NCI-H2081 treated with DMSO at 0.1 percent for 48 hours (cell line): ENCODE measurements at places on chromosomes 4 and X.

- DNase-seq = no peak
These were observed at the start of gene RASSF6 for GRCh38 chr4:73620115-73620792. Gene RASSF6, minus strand, starts transcription at chr4:73620436. Its CDS starts 8,641 bp downstream, at chr4:73611795.

DNA sequence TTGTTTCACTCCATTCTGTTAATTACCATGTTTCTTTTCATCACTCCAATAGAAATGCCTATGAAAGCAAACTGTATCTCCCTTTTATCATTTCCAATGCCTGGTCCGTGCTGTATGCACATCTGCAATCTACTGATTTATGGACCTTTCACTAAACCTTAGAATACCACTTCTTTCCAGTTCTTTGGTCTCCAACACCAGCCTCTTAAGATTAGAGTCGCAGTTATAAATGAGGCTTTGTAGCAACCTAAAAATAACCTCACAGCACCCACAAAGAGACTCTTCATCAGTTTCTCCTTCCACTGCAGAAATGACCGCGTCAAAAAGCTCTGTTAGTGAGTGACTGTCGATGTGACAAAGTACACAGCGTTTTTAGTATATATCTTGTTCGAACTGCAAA lies 282.6 kb downstream of the ADGRA3 start:
- DNase-seq = no peak

- DNase-seq = no peak
These were observed 2.7 kb upstream of the NALF2 start for GRCh38 chrX:69501429-69501828.

- DNase-seq = no peak
These were observed 4.2 kb upstream of the MTMR1 start for GRCh38 chrX:150688911-150689451.

DNA sequence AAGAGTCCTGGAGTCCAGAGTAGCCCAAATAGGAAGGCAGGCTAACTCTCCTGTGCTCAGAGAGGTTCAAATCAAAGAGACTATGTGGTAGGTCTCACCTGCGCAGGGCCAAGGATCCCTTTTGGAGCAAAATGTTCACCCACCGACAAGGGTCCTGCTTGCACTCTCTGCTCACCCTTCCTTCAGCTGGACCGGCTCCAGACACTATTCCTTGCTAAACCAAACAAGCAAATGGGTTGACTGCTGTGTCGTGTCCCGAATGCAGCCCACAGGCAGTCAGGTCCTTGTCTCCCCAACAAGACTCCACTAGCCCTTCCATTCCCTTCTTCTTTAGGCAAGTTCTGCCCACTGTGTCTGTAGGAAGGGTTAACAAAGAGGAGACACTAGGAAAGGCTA lies 760 bp downstream of the TRMT2B start:
- DNase-seq = no peak

GRCh38 chr4:110484029-110484428 lies 8.1 kb downstream of the ENPEP start:
- no peak for DNase-seq

GRCh38 chr4:72077346-72077745 lies 45.5 kb downstream of the NPFFR2 start:
- no peak for DNase-seq

DNA sequence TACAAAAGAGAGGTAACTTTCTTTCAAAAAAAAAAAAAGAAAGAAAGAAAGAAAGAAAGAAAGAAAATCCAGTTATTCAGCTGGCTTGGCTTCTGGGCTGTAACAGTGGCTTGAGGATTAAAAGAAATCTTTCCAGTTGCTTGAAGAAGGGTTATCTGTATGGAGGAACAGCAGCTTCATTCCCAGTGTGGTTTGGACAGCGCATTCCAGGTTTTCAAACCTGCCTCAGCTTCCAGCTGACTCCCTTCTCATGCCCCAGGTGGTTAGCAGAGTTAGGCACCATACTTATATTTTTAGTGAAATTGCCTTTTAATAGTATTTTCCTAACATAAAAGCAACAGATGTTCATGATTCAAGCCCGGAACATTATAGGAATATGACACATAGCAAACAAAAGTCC lies 48.6 kb downstream of the TMEM164 start:
- no peak for DNase-seq

DNA sequence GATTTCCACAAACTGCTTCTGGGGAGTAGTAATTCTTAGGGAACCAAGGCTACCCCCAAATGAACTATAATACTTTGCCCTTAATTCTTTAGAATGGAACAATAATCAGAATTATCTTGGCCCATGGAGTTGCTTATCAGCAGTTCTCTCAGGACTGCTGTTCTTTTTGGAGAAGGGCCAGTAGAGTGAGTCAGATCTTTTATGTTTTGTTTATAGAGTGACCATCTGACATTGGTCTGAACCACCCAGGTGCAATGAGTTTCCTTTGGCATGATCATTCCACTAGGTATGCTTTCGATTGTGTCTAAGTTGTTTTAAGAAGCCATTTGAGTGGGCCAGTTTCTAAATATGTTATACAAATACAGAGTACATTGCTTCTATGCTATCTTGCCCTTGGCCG lies 31.8 kb downstream of the PRRG1 start:
- no peak for DNase-seq

DNA sequence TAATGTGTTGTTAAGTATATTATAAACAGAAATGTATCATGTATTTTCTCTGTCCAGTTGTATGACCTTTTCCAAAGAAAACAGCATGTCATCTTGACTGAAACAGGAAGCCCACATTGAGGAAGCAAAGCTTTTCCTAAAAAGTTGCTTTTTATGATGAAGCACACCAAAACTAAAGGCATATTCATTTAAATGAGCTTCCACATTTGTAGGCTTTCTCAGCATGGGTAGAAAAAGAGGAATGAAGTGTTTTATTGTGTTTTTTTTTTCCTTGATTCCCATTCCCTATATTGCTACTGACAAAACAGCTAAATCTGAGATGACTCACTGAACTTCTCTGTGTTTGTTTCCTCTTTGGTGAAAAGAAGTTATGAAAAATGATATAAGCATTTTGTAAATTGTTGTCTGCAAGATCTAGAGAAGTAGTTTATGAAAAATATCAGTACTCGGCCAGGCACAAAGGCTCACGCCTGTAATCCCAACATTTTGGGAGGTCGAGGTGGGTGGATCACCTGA lies 32.5 kb upstream of the FRAS1 start:
- no peak for DNase-seq

GRCh38 chr4:78656968-78657445 lies 105.4 kb downstream of the ANXA3 start:
- no peak for DNase-seq

DNA sequence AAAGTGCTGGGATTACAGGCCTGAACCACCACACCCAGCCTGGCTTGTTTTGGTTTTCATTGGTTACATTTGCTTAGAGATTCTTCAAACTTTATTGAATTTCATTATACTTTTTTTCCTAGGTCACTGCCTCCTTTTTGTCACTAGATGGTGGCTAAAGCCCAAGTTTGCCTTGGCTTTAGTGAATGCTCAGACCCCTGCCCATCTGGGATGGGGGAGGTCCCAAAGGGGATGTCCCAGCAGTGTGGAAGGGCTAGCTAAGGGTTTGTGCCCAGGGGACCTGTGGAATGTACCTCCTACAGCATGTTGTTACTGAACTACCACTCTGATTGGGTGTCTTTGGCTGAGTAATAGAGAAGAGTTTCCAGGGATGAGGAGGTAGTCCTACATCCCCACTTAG lies 58.4 kb downstream of the CEP135 start:
- no peak for DNase-seq

DNA sequence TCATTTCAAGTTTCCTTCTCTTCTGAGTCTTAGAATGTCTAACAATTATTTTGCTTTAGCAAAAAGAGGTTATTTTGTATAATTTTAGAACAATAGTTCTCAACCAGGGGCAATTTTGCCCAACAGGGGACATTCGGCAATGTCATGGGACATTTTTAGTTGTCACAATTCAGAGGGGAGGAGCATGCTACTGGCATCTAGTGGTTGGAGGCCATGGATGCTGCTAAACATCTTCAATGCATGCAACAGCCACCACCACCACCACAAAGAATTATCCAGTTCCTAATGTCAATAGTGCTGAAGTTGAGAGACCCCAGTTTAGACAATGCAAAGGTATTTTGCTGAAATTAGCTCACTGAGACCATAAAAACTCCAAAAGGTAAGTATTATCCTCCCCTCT lies 122.5 kb downstream of the ARHGAP6 start:
- DNase-seq = no peak

DNA sequence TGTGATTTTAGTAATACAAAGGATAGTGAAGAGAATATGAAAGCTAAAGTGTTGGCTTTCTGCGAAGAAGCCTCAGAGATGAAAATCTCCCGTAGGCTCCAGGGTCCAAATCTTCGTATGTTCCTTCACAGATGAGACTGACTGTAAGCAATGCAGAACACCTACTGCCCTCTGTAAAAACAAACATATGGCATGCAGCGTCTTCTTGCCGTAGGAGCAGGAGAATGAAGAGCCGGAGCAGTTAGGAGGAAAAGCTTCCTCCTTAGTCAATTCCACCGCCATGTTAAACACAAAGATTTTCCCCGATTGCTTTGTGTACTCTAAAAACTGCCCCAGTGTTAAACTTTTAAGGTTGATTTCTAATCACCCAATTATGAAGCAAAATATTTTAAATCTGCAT lies 22.5 kb downstream of the RWDD4 start:
- no peak for DNase-seq

DNA sequence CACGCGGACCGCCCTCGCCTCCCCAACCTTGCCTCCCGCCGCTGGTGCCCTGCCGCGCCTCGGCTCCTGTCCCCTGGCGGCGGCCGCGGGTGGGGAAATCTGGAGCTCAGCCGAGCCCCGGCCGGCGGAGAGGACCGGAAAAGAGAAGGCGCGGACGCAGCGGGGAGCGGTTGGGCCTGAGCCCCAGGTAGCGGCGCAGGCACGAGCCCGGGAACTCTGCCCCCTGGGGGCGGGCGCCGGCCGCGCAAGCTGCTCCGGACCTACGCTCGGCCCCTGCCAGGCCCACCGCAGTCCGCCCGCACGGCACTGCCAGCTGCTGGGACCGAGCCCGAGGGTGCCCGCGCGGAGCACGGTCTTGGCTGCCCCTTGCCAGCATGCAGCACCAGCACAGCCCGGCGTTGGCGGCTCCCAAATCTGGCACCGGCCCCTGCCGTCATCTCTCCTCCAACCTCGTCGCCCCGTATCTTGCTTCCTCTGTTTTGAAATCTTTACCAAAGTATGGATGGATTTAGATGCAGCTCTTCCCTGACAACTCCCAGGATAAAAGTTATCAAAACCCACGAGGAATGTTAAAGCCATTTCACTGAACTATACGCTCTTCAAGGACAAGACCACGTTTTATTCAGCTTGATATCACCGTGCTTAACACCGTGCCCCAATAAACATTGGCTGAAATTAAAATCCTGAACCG lies at the start of gene PRSS12:
TSS of gene PRSS12 (minus strand) at position 161 of the 691 bp plus-strand sequence. CDS start 283 bp downstream, outside the sequence.
- DNase-seq = no peak

DNA sequence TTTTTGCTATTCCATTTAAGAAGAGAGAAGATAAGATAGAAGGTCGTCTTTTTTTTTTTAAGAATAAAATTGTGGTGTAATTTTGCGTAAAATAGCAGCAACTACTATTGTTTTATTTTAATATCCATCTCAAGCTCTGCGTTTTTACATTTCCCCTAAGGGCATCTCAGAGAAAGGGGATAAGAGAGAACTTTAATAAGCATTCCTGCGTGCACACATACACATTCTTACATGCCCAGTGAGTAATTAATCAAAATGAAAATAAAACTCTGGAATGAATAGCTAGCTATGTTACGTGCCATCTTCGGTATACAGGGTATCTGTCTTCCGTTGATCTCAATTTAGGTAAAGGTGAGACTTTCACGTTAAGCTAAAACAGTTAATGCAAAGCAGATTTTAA lies 200.3 kb upstream of the TENM3 start:
- DNase-seq = no peak

- no peak for DNase-seq
These were observed 53.9 kb downstream of the ABLIM2 start for GRCh38 chr4:8104491-8105305.

GRCh38 chr4:90585961-90586360 lies 458.8 kb downstream of the CCSER1 start:
- DNase-seq = no peak

DNA sequence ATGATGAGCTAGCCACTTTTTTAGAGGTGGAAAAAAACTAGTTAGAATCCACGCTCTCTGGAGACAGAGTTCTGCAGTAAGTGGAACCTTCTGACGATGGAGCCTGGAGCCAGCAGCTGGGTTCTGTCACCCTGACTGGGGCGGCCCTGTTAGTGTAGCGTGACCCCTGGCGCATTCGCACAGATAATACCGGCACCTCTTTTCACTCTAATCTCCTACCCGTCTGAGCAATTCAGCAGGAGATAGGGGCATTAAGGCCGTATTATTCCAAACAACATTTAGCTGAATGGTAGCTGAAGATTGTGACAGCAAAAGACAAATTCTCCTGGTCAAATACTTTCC lies 292.6 kb downstream of the FBXO8 start:
- DNase-seq = no peak
